Inflammatory macrophage treated with lipopolysaccharide for 4 hours (primary cell): ENCODE measurements at places on chromosomes 12 and 14.

DNA sequence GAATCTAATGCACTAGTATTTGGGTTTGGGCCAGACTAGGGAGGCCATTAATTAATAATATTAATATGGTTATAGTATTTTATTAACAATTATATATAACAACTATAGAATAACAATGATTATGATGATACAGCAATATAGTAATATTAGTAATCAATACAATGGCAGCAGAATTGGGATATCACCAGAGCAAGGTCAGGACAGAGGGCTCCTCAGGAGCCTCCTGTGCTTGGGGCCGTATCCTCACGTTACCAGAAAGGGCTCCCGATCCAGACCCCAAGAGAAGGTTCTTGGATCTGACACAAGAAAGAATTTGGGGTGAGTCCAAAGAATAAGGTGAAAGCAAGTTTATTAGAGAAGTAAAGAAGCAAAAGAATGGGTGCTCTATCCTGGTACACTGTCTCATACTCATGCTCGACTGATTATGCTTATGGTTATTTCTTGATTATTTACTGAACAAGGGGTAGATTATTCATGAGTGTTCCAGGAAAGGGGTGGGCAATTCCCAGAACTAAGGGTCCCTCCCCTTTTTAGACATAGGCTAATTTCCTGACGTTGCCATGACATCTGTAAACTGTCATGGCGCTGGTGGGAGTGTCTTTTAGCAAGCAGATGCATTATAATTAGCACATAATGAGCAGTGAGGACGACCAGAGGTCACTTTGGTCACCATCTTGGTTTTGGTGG lies 61.6 kb downstream of the RIN3 start:
- no peak for DNase-seq

- DNase-seq = no peak
Observed at GRCh38 chr12:2177751-2178150, 125.0 kb downstream of the CACNA1C start.

DNA sequence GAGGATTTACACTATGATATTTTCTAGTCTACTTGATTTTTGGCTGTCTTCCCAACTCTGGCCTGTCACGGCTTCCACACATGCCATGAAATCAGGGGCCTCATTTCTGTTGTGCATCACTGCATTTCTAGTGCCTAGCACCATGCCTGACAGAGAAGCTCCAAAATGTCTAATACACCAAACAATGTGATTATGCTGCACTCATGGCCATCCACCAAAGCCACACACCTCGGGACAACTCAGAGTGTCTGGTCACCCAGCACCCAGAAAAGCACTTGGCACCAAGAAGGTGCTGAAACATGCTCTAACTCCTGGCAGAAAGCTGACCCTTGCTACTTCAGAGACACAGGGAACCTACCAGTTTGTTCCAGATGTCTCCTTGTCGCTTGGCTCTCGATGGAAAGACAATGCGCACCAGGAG lies 11.3 kb downstream of the GCN1 start:
- no peak for DNase-seq

DNA sequence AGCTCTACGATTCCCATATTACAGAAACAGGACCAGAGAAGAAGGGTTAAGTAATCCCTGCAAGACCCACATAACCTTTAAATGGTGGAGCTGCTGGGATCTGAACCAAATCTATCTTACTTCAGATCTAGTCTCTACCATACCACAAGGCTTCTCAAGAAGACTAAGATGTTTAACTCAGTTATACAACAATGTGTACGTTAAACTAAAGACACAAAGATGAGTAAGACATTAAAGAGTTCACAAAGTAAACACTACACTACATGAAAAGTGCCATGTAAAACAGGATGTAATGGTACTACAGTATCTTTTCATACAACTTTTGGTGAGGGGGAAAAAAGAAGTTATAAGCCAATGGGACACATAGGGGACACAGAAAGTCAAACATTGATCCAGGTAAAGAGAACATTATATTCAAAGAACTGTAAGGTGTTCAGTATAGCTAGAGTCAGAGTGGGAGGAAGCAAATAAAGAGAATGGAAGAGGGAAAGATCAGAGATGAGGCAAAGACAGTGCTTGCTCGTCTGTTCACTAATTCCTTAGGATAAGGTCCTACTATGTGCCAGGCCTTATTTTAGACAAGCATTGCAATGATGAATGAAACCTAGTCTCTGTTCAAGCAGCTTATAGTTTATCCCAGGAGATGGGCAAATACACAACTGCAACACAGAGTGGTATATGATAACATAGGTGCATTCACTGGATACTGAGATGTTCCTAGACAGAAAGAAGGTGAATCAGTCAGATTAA lies 7.7 kb downstream of the TMED10 start:
- no peak for DNase-seq

GRCh38 chr14:79056879-79057278 lies 886.7 kb downstream of the NRXN3 start:
- no peak for DNase-seq

DNA sequence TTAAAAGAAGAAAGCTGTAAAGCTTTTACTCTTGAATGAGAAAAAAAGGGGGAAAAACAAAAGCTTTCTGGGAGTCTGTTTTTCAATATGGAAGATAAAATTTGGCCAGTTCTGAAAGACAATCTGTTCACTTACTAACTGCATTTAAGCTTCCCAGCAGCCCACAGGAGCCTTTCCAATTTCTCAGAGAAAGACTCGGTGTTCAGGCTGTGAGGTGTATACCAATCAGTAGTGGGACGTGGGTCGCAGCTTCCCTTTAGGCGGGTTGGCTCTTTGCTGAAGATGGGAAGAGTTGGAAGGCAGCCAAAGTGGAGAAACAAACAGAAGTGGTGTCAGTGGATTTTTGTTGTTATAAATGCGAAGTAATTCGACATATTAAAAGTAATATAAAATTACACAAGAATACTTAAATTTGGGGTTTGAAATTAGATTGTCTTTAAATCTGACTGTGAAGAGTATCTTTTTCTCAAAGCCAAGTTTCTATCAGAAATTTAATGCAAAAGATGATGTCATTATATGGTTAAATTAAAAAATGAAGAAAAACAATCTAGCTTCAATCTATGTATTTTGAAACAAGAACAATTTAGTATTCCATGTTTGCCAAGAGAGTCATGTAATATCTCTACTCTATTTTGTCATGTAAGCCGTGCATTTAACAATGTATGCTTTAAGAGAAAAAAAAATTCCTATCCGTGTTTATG lies 590.2 kb upstream of the ATXN7L3B start:
- DNase-seq = no peak

DNA sequence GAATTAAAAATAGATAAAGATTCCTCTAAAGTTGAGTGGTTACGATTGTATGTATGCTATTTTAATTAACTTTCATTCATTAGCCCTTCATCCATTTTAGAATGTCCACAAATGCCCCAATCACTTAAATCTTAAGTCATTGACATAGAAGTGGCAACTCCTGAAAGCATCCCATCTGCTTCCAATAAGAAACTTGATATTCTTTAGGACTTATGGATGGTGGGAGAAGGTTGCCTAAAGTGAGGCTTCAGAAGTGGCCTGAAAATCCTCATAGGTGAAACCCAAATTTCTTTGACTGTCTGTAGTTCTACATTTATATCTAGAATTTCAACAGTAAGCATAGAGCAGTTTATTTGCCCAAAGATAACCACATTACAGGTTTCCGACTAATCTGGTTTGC lies 161.7 kb upstream of the HMGA2 start:
- DNase-seq = no peak

- no peak for DNase-seq
Observed at GRCh38 chr12:57027011-57027804, 10.9 kb upstream of the TAC3 start.

DNA sequence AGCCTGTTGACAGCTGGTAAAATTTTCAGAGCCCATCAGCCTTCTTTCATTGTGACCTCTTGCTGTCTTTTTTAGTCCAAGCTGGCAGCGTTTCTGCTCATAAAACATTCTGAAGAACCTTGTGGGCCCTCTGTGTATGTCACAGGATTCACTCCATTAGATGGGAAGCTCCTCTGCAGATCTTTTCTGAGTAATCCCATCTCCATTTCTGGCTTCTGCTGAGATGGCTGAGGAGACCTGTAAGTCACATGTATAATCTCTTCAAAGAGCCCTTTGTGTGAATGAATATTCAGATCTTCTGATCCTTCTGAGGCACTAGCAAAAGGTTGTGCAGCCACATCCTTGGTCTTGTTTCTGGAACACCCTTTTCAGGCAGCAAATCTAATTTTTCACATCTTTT lies 2.8 kb downstream of the RXYLT1 start:
- DNase-seq = no peak

- DNase-seq = no peak
Observed at GRCh38 chr14:51210594-51210993, 29.5 kb upstream of the TMX1 start.

DNA sequence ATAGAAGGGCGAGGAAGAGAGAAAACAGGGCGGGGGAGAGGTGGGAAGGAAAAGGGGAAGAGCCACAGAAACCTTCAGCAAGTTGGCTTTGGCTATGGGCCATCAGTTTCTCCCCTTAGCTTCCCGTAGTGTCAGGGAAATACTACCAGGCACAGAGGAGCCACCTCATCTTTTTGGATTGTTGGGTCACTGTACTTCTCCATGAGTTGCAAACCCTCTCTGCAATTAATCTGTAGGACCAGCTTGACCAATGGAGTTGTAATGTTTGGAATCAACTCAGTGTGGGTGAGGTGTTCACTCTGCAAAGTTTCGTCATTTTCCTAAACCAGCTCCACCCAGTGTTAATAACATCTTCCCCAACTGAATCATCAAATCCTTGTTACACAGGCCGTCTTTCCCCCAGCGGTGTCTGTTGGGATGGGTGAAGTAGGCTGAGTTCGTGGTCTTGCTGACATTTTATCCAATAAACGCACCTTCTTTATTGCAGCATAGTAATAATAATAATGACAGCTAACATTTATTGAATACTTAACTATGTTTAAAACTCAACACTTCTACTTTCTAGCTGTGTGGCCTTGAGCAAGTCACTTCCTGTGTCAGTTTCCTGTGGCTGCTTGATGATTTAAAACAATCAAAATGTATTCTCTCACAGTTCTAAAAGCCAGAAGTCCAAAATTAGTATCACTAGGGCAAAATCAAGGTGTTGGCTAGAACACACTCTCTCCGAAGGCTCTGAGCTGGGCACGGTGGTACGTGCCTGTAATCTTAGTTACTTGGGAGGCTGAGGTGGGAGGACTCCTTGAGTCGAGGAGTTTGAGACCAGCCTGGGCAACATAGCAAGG lies 8.1 kb upstream of the GLTP start:
- DNase-seq = peak; percentile 92

DNA sequence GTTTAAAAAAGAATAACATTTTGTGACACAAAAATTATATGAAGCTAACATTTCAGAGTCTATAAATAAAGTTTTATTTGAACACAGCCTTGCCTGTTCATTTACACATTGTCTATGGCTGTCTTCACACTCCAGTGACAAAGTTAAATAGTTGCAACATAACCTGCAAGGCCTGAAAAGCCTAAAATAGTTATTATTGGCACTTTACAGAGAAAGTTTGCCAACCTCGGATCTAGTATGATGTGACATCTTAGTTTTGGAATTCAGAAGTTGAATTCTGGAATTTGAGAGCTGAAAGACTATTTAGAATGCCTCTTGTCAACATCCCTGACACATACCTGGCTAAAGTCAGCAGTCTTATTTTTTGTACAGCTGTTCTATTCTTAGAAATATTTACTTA lies 68.3 kb downstream of the DYRK2 start:
- no peak for DNase-seq

DNA sequence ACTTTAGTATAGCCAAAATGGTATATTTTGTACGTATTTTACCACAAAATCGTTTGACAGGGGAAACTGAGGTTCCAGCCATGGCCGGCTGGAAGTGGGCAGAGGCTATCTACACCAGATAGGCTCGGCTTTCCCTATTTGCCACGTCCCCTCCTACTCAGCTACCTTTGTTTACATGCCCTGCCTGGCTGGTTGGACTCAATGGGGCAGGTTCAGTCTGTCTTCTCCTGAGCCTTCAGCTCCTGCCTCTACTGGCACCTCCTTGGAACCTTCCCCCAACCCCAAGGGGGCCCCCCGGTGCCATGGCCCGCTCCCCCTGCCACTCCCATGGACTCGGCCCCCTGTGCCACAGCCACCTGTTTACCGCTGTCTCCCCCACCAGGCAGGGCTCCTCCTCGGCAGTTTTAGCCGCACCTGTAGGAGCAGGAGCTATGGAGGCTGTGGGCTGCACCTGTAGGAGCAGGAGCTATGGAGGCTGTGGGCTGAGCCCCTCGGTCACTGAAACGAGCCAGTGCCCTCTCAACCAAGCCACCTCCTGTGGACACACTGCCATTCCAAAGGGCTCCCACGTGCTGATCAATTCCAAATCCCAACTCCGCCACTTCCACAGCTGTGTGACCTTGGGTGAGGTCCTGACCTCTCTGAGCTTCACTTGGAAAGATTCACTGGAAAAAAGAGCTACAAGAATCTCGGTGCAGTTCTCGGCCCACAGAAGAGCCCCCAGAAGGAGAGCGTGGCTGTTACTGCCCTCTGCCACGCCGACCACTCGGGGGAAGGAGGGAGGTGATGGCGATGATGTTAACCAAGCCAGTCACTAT lies 62.2 kb downstream of the NCOR2 start:
- DNase-seq = no peak

DNA sequence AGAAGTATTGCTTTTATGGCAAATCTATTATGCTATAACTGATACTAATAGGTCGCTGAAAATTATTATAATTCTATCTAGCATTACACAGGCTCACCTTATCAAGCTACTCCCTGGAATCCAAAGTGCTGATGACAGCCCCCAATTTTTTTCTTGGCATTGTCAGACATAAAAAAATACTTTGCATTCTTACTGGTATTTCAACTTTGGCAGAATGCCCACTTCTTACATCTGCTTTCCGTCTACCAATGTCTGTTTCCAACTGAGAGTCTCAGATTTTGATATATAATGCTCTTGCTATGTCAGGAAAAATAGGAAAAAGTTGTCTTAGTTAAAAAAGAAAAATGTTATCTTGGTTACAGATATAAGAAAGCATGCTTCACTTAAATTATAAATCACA lies 615.4 kb downstream of the C12orf50 start:
- no peak for DNase-seq

DNA sequence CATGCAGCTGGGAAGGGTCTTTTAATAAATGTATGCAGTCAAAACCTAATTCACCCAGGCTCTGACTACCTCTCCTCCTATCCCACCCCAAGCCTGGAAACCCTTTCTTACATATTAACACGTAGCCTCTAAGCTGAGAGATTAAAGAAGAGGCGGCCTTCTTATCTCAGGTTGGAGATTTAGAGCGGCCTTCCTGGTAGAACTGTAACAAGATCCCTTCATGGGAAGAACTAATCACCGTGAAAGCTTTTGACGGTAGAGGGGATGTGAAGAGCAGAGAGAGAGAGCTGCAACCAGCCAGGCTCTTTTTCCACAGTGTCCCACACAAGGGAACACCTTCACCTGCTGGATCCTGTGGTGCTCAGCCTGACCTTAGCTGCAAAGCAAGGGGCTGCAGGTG lies 367.4 kb downstream of the MED13L start:
- DNase-seq = no peak

GRCh38 chr12:79374545-79374944 lies 316.2 kb downstream of the PAWR start:
- DNase-seq = no peak

DNA sequence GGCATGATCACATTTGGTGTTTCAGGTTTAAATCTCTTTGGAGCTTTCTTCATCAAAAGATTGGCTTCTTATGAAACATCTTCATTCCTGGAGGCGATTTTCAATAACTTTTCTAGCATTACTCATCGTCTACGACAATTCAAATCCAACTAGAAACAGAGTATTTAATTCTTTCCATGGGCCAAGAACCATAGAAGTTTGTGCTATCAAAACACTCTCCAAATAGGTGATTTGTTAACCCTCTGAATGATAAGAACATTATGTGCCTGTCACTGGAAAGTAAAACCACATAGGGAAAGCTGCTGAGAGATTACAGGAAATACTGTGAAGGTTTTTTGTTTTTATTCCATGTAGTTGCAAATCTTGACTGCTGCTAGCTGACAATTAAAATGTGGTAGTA lies 6.9 kb upstream of the DCN start:
- no peak for DNase-seq
